A549 (cell line): ENCODE measurements at places on chromosomes 1 and 21.

DNA sequence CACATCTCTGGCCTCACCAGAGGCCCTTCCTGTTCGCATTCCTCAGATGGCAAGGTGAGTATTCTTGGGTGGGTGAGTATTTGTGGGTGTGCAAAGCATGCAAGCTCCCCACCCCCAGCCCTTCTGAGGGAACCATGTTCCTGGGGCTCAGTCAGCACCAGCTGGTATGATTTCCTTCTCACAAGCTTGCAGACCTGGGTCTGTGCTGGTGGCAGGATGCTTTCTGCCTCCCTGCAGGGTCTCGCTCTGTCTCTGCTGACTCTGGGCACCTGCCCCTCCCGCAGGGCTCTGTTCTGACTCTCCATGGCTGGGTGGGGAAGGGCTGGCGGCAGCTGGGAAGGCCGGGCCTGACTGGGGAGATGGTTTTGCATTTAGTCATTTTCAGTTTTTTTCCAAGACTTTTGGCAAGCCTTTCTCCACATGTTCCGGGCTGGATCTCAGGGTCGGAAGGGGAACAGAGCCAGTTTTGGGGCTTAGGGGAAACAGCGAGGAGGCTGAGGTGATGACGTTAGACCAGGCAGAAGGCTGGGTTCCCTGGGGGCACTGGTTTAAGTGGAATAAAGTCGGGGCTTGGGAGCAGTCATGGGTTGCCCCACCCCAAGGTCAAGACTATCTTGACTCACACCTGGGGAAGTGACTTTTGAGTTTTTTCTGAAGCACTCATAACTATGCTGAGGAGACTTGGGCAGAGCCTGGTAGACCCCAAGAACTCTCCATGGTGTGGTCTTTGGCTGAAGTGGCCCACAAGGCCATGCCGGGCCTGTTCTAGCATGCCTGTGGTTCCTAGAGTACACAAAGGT is 6.2 kb downstream of the RASSF5 start:
- no peak for DNase-seq

- no peak for DNase-seq
These were observed 42.5 kb downstream of the COQ8A start for GRCh38 chr1:226982451-226983177.

GRCh38 chr1:229828461-229828860 is 202.4 kb downstream of the URB2 start:
- no peak for DNase-seq

GRCh38 chr1:173477286-173478093 is at the start of gene PRDX6:
TSS of gene PRDX6 (plus strand) at chr1:173477335. CDS start at chr1:173477398, 63 bp downstream.
- DNase-seq: peak; percentile 33

DNA sequence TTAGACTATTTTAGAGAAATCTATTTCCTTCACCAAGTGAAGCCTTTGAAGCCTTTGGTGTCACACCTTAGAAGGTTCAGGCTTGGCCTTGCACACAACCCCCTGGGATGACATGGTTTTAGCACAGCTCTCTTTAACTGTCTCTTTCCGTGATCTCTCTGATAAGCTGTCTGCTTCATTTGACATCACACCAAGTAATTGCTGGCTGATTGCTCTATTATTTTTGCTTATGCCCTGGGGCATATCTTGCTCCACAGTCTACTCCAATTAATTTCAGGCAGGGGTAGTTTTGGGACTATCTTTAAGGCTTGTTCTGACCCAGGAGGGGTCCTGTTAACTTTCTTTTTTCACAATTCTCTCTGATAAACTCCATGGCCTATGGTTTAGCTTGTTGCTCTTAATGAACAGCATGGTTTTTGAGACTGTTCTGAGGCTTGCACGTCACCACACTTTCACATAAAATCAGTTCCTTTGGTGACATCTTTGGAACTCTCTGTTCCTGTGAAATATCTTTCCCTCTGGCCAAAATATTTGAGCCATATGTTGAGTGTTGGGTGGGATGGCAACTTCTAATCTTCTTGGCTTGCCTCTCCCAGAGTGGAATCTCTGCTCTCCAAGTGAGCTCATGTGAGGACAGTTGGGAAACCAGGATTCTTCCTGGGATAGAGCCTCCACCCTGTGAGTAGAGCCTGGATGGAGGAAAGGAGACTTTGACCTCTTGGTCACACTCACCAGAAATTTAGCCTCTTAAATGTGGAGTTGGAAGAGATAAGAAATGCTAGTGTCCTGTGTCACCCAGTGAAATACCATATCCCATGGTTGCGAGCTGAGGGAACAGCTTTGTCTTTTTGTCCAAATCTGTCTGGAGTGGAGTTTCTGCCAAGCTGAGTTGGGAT is 63.6 kb downstream of the MAP3K21 start:
- no peak for DNase-seq
